ENCODE measurements at places on chromosomes 11 and 22.

- DNase-seq, result no peak
Observed at GRCh38 chr11:73314117-73314961, 6.3 kb downstream of the ARHGEF17 start.

DNA sequence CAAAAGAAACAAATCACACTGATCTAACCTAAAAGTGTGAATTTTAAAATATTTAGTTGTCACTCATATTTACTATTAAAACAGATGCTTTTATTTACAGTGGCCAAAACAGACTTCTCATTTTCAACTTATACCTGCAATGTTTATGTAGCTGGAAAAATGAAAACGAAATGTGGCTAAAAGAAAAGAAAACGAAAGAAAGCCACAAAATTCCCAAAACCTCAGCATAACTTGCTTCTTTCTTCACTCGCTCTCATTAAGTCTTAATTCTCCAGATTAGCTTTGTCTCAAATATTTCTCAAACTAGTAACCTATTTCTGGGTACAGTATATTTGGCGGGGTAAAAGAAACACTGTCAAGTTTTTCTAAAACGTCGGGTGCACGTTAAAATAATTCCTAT is 693 bp downstream of the CSTF3 start:
- DNase-seq, result no peak

DNA sequence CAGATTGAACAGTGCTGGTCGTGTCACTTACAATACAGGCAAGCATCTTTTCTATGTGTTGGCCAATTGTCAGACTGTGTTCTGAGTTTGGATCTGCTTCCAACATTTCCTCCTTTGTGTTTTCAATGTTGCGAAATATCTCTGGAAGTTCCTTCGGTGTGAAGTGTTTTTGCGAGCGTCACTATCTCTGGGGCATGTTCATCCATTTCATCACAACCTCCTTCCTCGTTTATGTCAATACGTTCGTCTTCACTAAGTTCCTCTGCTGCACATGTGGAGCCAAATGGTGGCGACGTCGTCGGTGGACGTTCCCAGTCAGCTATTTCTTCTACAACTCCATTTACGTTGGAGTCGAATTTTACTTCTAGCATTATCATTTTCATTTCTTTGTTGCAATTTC is 100.2 kb upstream of the LMO1 start:
- no peak for DNase-seq

GRCh38 chr22:23225724-23226496 is 45.6 kb downstream of the BCR start:
- no peak for DNase-seq

DNA sequence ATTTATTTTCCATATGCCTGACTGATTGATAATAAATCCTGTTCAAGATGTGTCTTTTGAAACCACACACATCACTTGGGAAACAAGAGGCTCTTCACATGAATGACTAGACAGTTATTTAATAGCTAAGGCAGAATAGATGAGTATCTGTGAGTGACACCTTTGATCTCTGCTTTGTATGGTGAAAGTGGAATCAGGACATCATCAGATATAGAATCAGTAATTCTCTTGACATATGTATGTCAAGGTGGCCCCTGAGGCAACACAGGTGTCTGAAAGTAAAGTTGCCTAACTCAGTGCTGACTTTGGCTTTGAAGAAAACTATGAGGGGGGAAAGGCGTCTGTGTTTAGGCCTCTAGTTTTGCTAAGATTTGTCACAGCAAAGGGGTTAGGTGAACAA is 11.5 kb upstream of the CASP4 start:
- no peak for DNase-seq

- no peak for DNase-seq
Observed at GRCh38 chr11:102413497-102413896, 39.1 kb downstream of the TMEM123 start.

- no peak for DNase-seq
Observed at GRCh38 chr11:112744041-112744440, 217.2 kb upstream of the NCAM1 start.

GRCh38 chr11:130783323-130783722 is 133.0 kb downstream of the SNX19 start:
- DNase-seq, result no peak

DNA sequence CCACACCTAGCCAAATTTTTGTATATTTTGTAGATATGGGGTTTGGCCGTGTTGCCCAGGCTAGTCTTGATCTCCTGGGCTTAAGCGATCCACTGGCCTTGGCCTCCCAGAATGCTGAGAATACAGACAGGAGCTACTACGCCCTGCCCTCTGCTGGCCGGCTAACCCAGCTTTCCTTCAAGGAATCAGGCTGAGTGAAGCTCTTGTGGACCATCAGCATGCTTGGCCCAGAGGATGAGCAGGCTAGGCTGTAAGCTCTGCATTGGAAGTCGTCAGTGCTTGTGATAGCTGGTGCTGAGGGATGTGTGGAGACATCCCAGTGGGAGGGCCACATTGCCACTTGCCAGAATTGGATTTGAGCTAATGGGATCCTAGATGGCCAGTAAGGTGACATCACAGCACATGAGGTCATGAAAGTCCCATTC is 60.6 kb downstream of the MED15 start:
- no peak for DNase-seq

DNA sequence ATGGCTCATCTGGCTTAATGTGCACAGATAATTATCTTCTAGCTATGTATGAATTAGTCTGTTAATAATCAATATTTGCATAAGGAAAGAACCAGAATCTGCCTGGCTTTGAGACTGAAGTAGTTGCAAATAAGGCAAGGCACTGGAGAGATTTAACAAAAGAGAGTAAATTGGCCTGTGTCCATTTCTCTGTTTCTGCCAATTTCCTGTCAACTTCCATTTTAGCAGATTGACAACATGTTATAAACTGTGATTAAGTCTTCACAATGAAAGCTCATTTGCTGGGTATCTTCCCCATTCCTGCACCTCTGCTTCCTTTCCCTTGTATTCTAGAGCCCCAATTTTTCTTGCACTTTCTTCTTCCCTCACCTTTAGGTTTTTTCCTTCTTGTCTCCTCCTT is 5.3 kb upstream of the TMEM123 start:
- DNase-seq, result no peak

DNA sequence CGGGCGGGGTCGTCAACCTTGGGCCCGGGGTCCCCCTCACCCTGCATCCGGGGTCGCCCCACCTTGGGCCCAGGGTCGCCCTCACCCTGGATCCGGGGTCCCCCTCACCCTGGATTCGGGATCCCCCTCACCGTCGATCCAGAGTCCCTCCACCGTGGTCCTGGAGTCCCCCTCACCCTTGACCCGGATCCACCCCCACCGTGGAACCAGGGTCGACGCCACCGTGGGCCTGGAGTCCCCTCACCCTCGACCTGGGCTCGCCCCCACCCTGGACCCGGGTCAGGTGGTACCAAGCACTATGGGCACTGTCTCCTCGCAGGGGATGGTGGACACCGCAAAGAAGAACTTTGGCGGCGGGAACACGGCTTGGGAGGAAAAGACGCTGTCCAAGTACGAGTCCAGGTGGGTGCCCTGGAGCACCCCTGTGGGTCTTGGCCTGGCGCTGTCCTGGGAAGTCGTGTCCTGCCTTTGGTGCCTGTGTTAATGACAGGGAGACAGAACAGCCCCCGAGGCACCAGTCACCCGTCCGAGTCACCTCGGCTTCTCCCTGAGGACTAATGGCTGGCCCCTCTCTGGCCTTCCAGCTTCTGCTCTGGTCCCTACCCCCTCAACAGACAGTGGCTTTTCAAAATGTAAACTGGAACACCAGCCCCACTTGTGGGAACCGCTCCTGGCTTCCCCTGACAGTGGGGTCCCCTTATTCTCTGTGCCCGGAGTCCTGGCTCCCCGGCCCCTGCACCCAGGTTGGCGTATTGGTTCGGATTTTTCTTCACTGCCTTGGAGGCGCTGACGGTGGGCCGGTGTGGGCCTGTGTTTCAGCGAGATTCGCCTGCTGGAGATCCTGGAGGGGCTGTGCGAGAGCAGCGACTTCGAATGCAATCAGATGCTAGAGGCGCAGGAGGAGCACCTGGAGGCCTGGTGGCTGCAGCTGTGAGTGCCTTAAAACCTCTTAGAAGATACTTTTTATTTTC is 762 bp downstream of the CRELD2 start:
- DNase-seq, result no peak

DNA sequence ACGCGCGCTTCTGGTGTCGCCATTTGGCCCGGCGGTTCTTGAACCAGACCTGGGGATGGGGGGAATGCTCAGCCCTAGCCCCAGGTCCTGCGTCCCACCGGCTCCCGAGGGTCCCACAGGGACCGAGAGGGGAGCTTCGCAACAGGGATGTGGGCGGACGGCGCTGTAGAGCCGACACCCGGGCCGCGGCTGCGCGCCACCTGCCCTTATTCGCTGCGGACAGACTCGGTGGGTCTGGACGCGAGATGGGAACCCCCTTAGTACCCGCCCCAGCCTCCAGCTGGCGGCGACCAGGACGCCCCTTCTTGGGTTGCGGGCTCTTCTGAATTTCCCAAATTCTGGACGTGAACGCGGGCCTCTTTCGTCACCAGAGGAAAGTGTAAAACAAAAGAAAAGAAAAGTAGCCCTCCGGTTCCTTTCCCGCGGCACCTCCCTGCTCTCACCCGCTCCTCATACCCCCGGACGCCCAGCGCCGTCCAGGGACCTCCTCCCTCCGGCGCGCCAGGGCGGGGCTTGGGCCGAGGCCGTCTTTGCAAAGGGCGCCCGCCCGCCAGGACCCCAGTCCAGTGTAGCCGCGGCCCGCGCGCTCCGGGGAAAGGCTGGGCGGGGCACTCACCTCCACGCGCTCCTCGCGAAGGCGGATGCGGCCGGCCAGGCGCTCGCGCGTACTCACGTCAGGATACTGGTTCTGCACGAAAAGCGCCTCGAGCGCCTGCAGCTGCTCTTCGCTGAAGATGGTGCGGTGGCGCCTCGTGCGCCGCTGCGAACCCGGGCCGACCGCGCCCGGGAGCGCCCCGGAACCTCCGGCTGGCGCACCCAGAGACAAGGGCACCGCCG is 827 bp downstream of the GSC2 start:
- DNase-seq, result no peak

GRCh38 chr11:36015799-36016198 is 71.9 kb downstream of the LDLRAD3 start:
- no peak for DNase-seq

DNA sequence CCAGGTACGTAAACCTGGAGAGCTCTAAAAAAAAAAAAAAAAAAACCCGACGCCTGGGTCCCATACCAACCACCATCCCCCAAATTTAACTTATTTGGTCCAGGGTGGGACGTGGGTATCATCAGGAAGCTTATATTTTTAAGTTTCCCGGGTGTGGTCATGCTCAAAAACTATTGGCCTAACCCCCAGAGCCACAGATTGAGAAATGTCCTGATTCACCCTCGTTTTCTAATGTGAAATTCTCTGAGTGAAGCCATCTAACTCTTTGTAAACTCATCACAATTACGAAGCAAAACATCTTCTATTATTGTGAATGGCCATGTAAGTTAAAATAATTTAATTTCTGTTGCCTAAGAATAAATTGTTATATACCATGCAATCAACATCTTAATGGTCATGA is 29.6 kb downstream of the PAK1 start:
- no peak for DNase-seq

- DNase-seq, result no peak
Observed at GRCh38 chr11:27875831-27876775, 175.8 kb upstream of the BDNF start.

- no peak for DNase-seq
Observed at GRCh38 chr22:49260681-49261580, 566.7 kb downstream of the BRD1 start.

DNA sequence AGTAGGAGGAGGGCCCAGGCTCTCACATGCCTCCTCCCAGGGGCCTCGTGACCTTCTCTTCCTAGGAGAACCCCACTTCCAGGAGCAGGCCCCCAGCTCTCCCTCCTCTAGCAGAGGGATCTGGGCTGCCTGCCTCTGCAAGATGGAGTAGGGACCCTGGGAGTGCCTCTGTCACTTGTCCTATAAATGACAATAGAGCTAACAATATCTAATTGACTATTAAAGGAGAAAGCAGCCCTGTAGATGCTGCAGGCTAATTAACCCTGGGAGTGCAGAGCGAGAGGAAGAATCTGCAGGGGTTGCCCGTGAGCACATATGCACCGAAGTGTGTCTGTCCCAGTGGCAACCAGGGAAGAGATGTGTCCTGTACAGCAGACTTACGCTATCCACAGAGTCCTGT is 184.4 kb downstream of the GRIK4 start:
- no peak for DNase-seq

GRCh38 chr22:28759861-28760560 is 12.5 kb upstream of the CCDC117 start:
- DNase-seq, result no peak

- DNase-seq, result no peak
Observed at GRCh38 chr11:68528630-68529029, 68.1 kb downstream of the PPP6R3 start.

- no peak for DNase-seq
Observed at GRCh38 chr11:120579611-120580031, 68.1 kb downstream of the GRIK4 start.

DNA sequence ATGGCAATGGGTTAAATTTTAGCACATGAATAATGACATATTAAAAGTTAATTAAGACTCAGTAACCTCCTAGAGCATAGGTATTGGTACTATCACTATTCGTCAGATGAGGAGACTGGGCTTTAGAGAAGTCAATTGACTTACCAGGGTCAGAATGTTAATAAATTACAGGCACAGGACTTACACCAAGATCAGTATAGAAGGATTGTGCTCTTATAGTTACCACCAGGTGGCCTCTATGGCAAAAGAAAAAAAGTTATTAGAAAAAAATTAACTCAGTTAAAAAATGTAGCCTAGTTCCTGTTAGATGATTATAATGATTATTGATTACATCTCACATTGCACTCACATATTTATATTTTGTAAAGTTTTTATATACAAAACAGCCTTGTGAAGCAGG is 1163.7 kb downstream of the FAM181B start:
- no peak for DNase-seq

GRCh38 chr11:612201-612960 is 3.4 kb downstream of the IRF7 start:
- no peak for DNase-seq

GRCh38 chr11:31337806-31338205 is 31.7 kb downstream of the DCDC1 start:
- DNase-seq, result no peak

GRCh38 chr22:48516571-48516970 is 1311.1 kb downstream of the BRD1 start:
- no peak for DNase-seq

GRCh38 chr22:20229916-20230775 is 38.0 kb downstream of the RTN4R start:
- no peak for DNase-seq

- DNase-seq, result no peak
Observed at GRCh38 chr11:63892228-63892627, 24.7 kb downstream of the RCOR2 start.

- no peak for DNase-seq
Observed at GRCh38 chr11:12066056-12066798, 44.2 kb upstream of the MICAL2 start.

GRCh38 chr22:28500006-28500405 is 179.6 kb downstream of the TTC28 start:
- DNase-seq, result no peak

GRCh38 chr22:29635734-29636357 is 32.4 kb downstream of the NF2 start:
- DNase-seq, result no peak

GRCh38 chr11:108364159-108364558 is 103.2 kb downstream of the C11orf65 start:
- no peak for DNase-seq
